Hematopoietic multipotent progenitor cell treated with erythropoietin and hydrocortisone succinate and interleukin-3 and kit ligand, for 8 days (in vitro differentiated cells): ENCODE measurements at places on chromosomes 5 and 9.
A peak's percentile ranks its signal among the peaks of the same experiment; 100 is the strongest.

GRCh38 chr9:37141015-37141414 is 20.6 kb downstream of the ZCCHC7 start:
- no peak for DNase-seq

DNA sequence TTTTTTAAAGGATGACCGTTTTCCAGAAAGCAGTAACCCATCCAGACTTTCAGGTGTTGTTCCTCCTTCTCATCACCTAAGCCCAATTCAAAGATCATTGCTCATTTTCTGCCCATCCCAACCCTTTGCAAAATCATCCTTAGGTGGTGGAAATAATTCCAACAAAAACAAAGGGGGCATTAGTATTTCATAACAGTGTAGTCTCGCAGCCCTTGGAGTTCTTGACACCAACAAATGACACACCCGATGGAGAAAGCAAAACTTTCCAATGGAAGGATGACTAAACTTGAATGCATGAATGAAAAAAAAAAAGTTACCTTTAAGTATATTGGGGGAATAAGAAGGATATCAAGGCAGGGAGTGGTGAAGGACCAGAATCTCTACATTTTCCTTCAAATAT is 117.0 kb downstream of the PAPPA start:
- no peak for DNase-seq

- DNase-seq: no peak
Observed at GRCh38 chr5:169944922-169945680, 35.2 kb downstream of the INSYN2B start.

DNA sequence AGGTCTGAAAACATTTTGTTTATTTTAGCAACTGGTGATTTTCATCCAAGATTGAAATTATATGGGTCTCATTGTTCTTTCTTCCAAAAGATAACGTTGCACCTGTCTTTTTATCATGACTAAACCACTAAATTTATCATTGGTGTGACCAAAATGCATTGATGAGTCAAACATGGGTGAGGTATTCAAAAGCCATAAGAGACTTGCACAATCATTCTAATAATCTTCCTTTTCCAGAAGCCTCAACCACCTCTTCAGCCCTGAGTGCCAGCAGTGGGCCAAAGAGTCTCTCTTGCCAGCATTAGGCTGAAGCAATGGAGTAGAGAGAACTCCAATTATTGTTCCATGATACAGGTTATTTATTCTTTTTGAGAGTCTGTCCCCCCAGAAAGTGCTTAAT is 198.9 kb downstream of the LURAP1L start:
- DNase-seq: no peak

- DNase-seq: no peak
Observed at GRCh38 chr5:136030252-136030651, 1.5 kb downstream of the TGFBI start.

GRCh38 chr9:116760636-116761035 is 73.5 kb downstream of the TRIM32 start:
- DNase-seq: no peak

- DNase-seq: no peak
Observed at GRCh38 chr9:19030899-19031298, 2.1 kb downstream of the SAXO1 start.

GRCh38 chr5:143057580-143057999 is 287.4 kb downstream of the ARHGAP26 start:
- no peak for DNase-seq

DNA sequence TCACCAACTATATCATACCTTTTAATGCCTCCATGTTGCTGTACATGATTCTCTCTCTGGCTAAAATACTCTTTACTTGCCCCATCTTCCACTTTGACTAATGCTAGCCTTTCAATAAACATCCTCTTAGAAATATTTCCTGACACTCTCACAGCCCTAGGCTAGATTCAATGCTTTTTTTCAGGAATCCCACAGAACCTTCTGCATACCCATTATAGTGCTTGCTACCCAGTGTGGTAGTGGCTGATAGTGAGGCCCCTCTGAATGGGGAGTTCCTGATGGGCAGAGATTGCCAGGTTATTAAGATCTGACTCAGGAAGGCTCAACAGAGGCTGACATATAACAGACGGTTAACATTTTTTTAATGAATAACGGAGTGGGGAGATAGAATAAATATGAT is 11.6 kb downstream of the SSBP2 start:
- DNase-seq: peak; percentile 58

GRCh38 chr9:38756702-38757101 is 36.8 kb upstream of the FAM240B start:
- no peak for DNase-seq

- no peak for DNase-seq
Observed at GRCh38 chr5:116013936-116014335, 18.3 kb upstream of the ARL14EPL start.

- no peak for DNase-seq
Observed at GRCh38 chr9:19387317-19387716, 7.3 kb upstream of the RPS6 start.

DNA sequence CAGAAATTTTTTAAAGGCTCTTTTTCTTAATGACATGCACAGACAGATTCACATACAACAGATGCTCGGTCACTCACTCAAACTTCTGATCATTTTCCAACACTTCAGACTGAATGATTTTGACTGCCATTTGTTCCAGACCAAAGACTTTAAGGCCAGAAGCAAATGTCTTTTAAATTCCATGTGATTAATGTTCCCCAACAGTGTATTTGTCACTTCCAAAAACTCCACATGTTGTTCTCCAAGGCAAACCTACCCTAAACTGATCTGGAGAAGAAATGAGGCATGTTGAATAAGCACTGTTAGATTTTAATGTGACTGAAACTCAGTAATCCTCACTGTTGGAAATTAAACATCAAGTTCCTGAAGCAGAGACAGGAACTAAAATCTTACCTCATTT is 366.7 kb downstream of the GABRG2 start:
- DNase-seq: no peak

- no peak for DNase-seq
Observed at GRCh38 chr9:4059437-4059836, 240.4 kb downstream of the GLIS3 start.

GRCh38 chr5:73392775-73393174 is 55.8 kb downstream of the FOXD1 start:
- no peak for DNase-seq

GRCh38 chr9:92377876-92378275 is 26.5 kb downstream of the OGN start:
- DNase-seq: peak; percentile 12

DNA sequence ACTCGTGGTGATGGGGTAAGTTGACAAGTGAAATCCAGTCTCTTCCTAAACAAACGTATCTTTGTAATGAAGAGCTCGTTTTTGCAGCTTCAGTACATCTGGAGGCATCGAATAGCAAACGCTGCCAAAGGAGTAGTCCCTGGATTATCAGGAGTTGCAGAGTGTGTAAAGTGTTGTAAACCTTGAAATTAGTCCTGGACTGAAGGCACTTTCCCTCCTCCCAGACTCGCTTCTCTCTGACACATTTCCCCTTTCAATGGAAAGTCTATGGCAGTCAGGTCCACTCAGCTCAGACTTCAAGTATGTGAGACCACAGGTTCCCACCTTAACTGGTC is 1.5 kb upstream of the PBX3 start:
- DNase-seq: no peak

- no peak for DNase-seq
Observed at GRCh38 chr5:82106207-82106606, 134.4 kb downstream of the ATG10 start.

DNA sequence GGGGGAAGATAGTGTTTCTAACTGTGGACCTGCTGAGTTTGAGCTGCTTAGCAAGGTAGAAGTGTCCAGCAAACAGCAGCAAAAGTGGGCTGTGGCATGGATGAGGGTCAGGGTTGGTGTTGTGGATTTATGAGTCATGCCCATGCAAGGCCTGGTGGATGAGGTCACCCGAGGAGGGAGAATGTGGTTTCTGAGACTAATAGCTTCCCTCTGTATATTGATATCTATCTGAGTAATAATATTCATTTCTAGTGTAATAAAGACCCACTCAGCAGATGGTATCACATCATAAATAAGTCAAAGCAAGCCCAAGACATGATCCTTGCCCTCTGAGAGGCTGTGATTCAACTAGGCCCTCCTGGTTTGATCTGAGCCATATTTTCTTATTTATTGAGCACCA is 597.8 kb upstream of the CLINT1 start:
- no peak for DNase-seq

GRCh38 chr9:104177676-104178075 is 83.6 kb downstream of the SMC2 start:
- DNase-seq: no peak

DNA sequence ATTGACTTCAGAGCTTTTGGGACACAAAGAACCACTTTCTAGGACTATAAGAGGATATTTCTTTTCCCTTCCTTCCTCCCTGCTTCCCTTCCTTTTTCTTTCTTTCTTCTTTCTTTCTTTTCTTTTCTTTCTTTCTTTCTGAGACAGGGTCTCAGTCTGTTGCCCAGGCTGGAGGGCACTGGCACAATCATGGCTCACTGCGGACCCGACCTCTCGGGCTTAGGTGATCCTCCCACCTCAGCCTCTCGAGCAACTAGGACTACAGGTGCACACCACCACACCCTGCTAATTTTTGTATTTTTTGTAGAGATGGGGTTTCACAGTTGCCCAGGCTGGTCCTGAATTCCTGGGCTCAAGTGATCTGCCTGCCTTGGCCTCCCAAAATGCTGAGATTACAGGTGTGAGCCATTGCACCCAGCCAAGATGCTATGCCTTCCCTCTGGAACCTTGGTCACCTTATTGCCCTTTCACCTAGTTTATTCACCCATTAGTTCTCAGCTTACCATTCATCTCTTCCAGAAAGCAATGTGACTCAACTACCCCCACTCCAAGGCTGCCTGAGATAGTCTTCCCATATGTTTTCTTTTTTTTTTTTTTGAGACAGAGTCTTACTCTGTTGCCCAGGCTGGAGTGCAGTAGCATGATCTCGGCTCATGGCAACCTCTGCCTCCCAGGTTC is 10.1 kb downstream of the PLIN2 start:
- DNase-seq: no peak

DNA sequence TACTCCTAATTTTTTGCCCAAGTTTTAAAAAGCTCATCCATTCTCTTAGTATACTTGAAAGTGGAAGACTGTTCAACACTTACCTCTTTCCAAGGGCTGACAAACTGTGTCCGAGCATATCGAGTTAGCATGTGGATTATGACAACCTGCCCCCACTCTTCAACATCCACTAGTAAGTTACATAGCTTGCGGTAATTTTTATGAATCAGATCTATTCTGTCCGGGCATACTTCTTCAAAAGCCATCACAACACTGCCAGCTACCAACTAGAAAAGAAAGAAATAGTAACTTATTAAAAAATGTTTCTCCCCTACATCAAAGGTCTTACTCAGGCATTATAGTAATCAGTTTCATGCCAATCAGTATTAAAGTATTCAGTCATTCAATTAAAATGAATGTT is 78.5 kb downstream of the AP3B1 start:
- DNase-seq: no peak

DNA sequence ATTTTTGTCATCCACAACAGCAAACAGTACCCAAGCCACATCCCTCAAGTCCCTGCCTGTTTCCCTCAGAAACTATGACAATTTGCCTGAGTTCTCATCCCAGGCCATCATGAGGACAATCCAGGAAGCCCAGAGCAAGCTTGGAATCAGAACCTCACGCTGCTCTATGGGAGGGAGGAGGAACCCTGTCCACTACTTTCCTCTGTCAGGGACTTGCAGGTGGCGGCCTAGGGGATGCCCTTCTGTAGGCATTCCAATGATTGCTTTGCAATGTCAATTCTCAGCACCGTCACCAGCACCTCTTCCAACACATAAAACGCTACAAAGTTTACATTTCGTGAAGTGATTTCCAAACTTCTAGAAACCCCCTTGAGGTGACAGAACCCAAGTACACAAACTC is 170.4 kb upstream of the FSTL4 start:
- no peak for DNase-seq

GRCh38 chr5:107100121-107100520 is 570.6 kb downstream of the EFNA5 start:
- no peak for DNase-seq

GRCh38 chr9:3478549-3478953 is 47.2 kb downstream of the RFX3 start:
- DNase-seq: no peak

DNA sequence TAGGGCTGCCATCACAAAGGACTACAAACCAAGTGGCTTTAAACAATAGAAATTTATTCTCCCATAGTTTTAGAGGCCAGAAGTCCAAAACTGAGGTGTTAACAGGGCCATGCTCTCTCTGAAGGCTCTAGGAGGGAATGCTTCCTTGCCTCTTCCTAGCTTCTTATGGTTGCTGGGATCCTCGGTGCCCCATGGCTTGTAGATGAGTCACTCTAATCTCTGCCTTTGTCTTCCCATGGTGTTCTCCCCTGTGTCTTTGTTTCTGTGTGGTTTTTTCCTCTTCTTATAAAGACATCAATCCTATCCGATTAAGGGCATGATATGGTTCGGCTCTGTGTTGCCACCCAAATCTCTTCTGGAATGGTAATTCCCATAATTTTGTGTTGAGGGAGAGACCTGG is 178.8 kb upstream of the NREP start:
- no peak for DNase-seq

GRCh38 chr9:34612788-34613390 is 992 bp upstream of the RPP25L start:
- DNase-seq: peak; percentile 87

DNA sequence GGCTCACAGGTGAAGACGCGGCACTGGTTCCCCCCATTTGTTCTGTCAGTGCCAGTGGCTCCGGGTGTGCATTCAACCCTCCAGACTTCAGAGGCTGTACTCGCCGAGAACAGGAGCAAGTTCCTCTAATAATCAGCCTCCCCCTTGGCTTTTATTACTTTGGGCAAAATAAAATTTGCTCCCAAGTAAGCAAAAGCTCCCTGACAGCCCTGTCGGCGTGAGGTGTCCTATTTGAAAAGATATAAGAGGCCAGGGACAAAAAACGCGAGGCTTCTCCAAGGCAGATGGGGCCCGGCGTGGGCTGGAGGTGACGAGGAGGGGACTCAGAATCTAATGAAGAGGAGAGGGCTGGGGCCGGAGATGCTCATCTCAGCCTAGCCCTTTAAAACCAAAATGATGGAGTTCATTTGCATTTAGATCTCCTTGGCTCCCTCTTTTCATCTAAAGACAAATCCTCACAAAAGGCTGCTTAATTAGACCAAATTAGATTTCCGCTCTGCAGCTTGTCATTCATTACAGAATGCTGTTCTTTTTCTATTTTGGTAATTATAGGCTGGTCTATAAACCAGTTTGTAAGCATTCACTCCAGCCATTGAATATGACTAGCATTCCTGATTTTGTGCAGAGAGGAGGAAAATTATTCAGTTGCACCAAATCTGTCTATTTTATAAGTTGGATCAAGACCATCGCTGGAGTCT is 68.5 kb downstream of the CFAP77 start:
- no peak for DNase-seq

DNA sequence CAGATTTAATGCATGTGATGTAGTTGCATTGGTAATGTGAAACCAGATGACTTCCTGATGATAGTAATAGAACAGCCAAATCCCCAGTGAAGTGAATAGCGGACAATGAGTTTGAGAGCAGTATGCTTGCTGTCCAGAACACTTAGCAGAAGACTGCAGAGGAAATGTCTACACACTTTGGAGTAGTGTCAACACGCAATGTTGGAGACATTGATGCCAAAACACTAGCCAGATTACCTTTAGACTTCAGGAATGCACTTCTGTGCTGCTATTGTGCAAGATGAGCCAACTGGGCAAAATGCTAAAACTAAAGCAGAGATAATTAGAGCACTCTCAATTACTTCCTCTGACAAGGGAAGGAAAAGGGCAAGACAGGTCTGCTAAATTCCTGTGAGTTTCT is 176.7 kb downstream of the PRDM9 start:
- DNase-seq: no peak

- no peak for DNase-seq
Observed at GRCh38 chr5:6843335-6843734, 130.1 kb downstream of the TENT4A start.
